ENCODE measurements at places on chromosomes 13 and 19.
A peak's percentile ranks its signal among the peaks of the same experiment; 100 is the strongest.

DNA sequence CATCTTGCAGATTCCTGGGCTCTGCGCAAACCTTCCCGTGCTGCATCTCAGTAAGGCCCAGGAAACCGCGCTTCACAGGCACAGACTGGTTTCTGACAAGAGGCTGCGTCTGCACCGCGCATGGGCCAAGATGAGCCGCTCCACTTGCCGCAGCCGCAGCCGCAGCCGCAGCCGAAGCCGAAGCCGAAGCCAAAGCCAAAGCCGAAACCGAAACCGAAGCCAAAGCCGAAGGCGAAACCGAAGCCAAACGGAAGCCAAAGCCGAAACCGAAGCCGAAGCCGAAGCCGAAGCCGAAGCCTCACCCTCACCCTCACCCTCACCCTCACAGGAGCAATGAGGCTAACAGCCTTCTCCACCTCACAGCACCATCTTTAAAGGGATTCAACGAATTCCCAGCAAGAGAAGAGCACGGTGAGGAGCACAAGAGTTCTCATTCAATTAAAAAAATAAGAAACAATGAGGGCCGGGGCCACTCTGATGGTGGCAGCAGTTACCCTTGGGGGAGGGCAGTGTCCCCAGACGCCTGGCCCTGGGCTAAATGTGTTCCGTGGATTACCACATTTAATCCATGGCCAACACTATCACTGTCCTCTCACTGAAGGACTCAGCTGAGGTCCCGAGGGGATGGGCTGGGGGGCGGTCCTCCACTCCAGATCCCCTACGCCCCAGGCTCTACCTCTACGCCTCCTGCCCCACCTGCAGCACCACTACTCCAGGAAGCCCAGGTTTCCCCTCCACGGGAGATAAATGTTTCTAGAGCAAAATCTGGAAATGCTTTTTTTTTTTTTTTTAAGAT is 29.1 kb downstream of the ZNF787 start:
- no peak for DNase-seq

DNA sequence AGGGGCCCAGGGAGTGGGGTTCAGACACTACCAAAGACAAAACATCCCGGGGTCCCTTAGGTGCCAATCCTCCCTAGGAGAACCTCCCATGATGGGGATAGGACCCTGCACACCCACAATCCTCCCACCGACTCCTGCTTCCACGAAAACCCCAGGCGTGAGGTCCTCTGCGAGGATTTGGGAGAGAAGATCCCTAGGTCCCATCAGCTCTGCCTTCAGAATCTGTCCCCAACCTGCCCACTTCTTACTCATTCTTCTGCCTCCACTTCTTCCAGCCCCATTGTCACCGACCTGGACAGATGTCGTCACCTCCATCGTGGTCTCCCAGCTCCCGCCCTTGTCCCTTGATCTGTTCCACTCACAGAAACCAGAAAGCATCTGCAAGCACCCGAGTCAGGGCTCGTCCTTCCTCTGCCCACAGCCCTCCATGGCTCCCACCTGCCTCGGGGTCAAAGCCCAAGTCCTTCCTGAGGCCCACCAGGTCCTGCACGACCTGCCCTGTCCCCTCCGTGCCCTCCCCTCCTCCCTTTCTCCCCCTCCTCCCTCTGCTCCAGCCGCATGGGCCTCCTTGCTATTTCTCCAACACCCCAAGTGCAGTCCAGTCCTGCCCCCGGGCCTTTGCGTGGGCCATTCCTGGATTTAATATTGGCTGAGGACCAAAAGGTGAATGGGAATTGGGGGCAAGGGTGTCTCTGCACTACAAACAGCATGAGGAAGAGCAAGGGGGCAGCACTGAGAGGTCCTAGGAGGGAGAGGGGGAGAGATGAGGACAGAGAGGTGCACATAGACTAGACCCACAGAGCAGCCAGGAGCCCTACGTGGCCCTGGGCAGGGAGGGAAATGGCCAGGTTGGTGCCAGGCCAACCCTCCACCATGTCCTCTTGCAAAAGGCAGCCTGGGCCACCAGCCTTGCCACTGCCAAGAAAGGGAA is 51.3 kb downstream of the PTPRS start:
- no peak for DNase-seq

GRCh38 chr13:104085611-104086010 is 1019.4 kb upstream of the SLC10A2 start:
- DNase-seq: no peak

DNA sequence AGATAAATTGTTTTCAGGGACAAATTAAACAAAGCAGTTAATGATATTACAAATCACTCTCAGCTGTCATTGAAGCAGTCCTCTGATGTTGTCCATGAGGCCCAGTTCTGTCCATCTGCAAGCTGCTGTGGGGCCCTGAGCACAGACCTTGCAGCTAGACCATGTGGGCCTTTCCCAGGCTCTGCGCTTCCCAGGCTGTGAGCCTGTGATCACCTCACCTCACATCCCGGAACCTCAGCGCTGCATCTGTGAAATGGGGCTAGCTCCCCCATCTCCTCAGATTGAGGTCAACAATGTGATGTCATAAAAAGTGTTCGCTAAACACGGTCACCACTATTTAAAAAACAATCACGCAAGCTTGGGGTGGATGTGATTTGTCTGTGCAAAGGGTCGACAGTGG is 51.9 kb upstream of the UQCRFS1 start:
- no peak for DNase-seq

GRCh38 chr13:112940236-112940635 is 28.8 kb upstream of the MCF2L start:
- no peak for DNase-seq

DNA sequence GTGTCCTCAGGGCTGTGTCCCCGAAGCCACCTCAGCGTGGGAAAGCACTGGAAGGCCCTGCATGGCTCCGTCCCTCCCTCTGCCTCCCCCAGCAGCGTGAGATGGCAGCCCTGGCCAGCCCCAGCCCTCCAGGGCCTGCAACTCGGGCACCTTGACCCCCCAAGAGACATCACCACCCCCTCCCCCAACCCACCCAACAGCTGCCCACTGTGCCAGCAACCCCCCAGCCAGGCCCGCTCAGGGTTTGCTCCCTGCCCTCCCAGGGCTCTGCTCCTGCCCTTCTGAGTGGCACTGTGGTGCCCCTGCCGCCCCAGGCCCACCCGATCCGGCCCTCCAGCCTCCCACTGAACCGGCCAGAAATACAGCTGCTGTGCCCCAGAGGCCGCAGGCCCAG is 1.5 kb upstream of the ASPDH start:
- no peak for DNase-seq

DNA sequence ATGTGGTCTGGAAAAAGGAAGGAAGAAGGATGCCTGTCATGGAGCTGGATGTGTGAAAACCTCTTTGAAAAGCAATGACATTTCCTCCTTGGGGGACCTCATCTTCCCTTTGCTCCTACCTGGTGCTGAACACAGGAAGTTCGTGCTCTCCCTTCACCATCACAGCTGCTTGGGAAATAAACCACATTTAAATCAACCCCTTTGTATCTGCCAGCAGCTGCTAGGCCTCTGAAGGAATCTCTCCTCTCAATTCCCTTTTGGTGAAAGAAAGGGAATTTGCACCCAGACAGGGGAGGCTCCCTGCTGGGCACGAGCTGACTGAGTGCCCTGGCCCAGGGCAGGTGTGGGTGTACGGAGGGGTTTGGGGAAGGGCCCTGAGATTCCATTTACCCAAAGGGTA is 437.7 kb downstream of the TSHZ3 start:
- no peak for DNase-seq

GRCh38 chr13:20206065-20206697 is 13.4 kb upstream of the GJB2 start:
- no peak for DNase-seq

DNA sequence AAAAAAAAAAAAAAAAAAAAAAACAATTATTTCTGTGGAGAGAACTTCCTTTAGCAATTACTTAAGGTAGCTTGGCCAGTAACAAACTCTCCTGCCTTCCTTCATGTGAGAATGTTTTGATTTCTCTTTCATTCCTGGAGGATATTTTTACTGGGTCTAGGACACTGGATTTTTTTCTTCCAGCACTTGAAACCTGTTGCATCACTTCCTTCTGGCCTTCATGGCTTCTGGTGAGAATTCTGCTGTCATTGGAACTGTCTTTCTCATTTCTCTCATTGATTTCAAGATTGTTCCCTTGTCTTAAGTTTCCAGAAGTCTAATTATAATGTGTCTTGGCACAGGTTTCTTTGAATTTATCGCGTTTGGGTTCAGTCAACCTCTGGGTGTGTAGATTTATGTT is 19.3 kb upstream of the RAB20 start:
- no peak for DNase-seq

DNA sequence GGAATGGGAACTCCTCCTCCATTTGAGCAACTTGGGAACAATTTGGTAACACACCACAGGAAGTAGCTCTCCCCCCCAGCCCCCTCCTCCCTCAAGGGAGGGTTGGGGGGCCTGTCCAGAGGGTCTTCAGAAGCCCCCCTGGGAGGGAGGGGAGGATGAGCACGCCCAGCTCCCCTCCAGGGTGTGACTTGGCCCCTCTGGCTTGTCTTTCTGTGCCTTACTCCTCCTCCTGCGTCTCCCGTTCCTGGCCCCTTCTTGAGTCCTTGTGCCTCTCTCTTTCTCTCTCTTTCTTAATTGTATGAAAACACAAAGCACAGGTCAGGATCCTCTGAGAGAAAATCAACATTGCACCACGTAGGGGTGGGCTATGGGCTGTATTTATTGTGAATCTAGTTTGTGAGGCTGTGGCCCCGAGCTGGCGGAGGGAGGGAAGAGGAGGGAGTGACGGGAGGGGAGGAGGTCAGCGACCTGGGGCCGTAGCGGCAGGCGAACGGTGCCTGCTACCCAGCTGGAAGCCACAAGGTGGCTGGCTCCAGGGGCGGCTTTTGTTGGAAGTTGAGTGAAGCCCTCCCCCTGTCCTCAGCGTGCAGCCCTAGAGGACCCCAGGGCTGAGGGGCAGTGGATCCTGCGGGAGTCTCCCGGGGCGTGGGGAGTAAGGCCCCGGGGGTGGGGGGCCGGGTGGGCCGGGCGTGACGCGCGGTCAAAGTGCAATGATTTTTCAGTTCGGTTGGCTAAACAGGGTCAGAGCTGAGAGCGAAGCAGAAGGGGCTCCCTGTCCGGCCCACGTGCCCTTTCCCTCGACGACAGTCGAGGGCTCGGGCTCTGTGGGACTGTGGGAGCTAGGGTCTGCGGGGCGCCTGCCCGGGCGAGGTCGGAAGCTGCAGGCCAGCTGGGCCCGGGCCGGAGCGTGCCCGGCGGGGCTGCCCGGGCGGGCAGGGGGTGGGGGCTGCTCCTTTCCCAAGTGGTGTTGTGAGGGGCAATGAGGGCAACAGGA is 6.4 kb downstream of the LYL1 start:
- DNase-seq: no peak

DNA sequence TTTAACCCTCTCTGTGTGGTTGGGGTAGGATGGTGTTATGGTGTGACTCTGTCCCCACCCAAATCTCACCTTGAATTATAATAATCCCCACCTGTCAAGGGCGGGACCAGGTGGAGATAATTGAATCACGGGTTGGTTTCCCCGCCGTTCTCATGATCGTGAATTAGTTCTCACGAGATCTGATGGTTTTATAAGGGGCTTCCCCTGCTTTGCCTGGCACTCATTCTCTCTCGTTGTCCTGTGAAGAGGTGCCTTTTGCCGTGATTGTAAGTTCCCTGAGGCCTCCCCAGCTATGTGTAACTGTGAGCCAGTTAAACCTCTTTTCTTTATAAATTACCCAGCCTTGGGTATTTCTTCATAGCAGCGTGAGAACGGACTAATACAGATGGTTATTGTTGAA is 68.8 kb downstream of the ARHGEF7 start:
- DNase-seq: no peak

GRCh38 chr13:29501674-29502073 is 93.8 kb downstream of the SLC7A1 start:
- no peak for DNase-seq

DNA sequence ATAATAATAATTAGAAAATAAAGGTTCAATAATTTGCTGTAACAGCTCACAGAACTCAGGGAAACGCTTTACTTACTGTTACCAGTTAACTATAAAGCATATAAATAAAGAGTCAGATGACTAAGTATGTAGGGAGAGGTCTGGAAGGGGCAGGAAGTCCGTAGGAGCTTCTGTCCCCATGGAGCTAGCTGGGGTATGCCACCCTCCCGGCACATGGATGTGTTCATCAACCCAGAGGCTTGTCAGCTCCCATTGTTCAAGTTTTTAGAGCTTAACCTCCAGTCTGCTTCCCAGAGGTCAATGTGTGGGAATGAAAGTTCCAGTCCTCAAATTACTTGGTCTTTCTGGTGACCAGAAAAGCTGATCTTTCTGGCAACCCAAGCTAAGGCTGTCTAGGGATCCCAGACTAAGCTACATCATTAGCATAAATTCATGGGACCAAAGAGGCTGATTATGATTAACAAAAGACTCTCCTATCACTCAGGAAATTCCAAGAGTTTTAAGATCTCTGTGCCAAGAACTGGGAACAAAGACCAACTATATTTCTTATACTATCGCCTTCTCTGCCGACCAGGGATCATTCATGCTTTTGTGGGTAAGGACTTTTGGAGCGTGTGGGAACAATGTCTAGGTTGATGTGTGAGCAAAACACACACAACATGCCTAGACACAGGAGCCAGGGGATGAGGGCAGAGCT is 31.7 kb upstream of the ZNF507 start:
- DNase-seq: no peak

- peak; percentile 89 for DNase-seq
Observed at GRCh38 chr13:103883164-103883563, 816.9 kb upstream of the SLC10A2 start.

DNA sequence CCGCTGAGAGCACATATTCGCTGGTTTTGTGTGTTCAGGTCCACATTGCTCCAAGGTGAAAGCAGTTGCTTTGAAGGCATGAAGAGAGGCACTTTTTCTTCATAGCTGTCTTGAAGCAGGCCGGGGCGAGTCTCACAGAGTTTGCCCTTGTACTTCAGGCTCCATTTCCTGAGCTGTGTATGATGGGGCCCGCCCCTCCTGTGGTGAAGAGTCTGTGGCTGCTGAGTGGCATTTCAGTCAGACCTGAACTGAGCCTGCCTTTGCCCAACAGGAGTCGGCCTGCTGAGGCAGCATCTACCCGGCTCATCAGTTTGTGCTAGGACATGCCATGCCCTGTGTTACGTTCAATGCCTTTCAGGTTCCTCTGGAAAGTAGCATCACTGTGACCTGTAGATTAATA is 44.4 kb upstream of the C1QTNF9 start:
- peak; percentile 21 for DNase-seq

DNA sequence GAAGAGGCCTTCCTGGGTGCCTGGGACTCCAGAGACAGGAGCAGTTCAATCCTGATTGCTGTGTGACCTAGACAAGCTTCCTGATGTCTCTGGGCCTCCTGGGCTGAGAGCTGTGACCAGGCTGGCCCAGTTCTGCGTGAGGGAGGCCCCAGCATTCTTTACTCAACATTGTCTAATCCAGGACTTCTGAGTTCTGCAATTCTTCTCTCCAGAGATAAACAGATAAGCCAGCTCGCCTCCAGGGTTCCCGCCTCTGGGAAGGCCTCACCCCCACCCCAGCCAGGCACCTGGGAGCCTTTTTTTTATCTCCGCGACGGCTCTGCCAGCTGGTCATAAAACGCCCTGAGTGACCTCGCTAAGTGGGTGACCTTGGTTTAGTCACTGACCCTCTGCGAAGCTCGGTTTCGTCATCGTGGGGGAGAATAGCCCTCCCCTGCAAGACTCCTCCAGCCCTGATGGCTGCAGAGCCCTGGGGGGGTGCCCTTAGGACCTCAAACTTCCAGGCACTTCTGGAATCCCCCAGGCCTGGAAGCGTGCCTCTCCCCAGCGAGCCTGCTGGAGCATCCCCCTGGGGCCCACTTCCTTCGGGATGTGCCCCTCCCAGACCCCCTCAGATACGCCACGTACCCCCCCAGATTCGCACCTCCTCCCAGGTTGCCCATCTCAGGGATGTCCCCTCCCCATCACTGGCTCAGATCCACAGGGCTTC is 1.9 kb downstream of the SULT2B1 start:
- peak; percentile 62 for DNase-seq

Data from testis (tissue), 5 donors.